ENCODE measurements at places on chromosomes 7 and 10.

DNA sequence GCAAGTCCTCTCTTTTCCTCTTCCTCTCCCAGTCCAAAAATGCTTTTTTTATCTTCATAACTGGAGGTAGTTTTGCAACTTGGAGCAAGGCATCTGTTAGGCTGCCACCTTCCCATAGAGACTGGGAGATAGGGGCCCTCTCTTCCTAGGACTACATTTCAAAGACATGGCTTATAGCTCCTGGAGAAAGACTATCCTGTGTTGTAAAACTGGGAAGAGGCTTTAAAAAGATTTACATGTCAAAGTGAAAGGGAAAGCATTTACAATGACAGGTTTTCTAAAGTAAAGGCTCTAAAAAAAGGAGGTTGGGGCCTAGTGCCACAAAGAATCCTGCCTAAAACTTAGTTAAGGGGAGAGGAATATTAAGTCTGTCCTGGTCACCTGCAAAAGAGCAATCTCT is 82.2 kb upstream of the SEMA3E start:
- DNase-seq = no peak

DNA sequence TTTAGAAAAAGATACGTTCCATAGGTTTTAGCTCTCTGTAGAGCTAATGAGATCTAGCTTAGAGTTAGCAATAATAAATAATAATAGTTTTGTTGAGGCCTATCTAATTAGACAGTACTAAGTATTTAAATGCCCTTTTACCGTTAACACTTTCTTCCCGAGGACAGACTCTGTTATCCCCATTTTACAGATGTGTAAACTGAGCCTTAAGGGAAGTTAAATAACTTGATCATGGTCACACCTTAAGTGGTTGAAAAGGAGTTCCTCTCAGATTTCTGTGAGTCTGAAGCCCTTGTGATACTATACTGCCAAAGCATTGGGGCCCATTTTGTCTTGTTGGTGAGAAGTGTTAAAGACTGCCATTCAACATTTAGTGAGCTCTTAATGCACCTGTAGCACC is 61.6 kb downstream of the CYP51A1 start:
- no peak for DNase-seq

DNA sequence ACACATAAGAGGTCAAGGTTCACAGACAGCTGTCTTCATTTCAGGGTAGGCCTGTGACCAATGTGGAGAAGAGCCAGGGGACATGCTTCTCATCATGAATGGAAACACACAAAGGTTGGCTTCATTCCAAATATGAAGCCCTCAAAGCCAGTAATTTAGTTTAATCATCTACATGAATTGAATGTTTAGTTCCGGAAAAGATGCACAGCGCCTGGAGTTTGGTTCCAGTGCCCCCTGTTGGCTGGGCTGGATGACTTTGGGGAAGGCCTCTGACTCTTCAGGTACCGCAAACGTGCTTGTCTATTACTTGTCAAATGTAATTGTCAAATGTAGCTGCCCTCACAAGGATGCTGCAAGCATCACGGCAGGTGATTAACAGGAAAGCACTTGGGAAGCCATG is 130.7 kb downstream of the ADRA2A start:
- DNase-seq = no peak

DNA sequence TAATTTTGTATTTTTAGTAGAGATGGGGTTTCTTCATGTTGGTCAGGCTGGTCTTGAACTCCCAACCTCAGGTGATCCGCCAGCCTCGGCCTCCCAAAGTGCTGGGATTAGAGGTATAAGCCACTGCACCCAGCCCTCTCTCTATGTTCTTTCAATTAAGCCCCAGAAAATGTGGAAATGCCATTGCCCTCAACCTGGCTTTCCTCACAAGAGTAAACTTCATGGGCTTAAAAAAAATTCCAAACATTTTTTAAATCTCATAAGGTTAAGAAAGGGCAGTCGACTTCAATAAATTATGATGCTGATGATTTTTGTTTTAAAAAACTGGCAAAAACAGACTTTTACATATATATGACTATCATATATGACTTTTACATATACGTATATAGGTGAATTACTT is 107.6 kb downstream of the TES start:
- no peak for DNase-seq

DNA sequence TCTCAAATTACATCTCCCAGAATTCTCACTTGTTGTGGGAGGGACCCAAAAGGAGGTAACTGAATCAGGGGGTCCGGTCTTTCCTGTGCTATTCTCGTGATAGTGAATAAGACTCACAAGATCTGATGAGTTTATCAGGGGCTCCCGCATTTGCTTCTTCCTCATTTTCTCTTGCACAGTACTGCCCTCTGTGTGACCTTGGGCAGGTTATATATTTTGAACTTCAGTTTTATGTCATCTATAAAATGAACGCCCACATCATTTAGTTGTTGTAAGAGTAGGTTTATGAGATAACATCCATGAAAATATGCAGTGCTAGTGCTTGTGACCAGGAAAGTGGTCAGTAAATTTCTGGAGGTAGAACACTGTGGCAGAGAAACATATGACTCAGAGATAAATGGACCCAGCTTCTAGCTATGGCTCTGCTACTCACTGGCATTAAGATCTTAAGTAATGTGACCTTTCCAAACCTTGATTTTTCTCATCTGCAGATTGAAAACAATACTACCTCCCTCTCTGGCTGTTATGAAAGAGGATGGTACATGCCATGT is 44.3 kb downstream of the SCRN1 start:
- no peak for DNase-seq

GRCh38 chr7:117737926-117738325 is 135.3 kb downstream of the CTTNBP2 start:
- DNase-seq = no peak

- DNase-seq = no peak
Observed at GRCh38 chr7:157397036-157397720, 60.4 kb downstream of the DNAJB6 start.

GRCh38 chr7:78770422-78771410 is 682.8 kb downstream of the MAGI2 start:
- DNase-seq = peak; percentile 36

DNA sequence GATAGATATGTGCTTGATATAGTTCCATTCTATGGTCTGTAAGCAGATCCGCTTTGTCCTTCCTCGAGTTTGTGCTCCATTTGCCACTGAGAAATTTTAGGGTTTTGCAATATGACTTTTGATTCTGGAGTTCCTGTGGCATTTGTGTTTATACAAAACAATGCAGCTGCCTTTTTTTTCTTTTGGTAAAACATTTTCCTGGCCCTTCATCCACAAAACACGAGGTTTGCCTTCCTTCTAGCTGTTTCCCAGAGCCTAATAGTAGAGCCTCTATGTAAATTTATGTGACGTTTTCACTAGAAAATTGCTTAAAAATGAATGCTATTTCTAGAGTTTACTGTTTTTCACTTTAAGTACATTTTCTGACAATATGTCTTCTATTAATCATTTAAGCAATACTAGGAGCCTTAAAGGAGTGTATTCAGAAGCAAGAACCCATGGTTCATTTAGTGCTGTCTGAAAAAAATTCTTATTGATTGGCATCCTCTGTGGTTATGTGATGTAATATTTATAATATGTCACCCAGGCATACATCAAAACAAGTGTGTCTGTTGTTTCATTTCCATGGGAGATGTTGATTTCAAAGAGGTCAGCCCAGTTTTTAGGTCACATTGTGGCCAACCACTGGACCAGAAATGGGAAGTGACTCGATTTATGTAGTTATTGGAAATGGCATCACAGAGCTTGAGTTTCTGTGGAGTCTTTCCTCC is 618.3 kb downstream of the LRMDA start:
- DNase-seq = no peak

GRCh38 chr10:7541137-7542087 is 125.4 kb downstream of the ITIH5 start:
- DNase-seq = peak; percentile 93

DNA sequence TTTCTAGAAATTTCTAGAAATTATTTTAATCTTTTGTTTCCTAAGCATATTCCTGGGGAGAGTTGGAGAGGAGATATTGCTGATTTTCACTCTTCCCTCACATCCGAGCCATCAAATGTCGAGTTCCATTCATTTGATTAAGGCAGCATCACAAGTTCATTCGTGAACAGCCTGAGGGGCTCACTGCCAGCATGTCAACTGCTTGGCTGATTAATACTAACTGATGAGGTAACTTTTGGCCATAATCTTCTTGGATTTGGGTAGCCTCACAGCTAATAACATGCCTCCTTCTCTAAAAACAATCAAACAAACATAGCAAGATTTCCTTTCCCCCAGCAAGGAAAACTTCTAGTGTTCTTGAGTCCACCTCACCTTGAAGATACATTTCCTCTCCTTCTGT is 87.1 kb upstream of the AFAP1L2 start:
- no peak for DNase-seq

GRCh38 chr10:92027141-92027540 is 103.6 kb downstream of the BTAF1 start:
- DNase-seq = no peak

- DNase-seq = no peak
Observed at GRCh38 chr10:1308962-1309616, 252.9 kb downstream of the WDR37 start.

- no peak for DNase-seq
Observed at GRCh38 chr10:78353636-78354035, 320.0 kb downstream of the RPS24 start.

DNA sequence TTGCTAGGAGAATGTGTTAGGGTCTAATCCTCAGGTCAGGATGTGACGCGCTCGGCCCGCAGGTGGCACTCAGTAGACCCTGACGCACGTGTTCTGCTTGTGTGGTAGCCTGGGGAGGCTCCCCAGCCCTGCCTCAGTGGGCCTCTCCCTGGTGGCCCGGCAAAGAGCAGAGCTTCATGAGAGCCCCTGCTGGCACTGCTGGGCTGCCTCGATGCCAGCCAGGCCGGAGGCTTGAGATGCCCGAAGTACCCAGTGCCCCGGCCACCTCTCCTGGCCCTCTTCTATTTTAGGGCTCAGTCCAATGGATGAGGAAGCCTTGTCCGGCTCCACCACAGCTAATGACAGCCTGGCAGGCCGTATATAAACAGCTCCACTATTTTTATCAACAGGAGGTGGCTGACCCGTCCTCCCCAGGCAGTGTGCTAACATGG is 42.0 kb downstream of the PRF1 start:
- DNase-seq = peak; percentile 34

- no peak for DNase-seq
Observed at GRCh38 chr10:25561758-25562157, 372.3 kb upstream of the MYO3A start.

DNA sequence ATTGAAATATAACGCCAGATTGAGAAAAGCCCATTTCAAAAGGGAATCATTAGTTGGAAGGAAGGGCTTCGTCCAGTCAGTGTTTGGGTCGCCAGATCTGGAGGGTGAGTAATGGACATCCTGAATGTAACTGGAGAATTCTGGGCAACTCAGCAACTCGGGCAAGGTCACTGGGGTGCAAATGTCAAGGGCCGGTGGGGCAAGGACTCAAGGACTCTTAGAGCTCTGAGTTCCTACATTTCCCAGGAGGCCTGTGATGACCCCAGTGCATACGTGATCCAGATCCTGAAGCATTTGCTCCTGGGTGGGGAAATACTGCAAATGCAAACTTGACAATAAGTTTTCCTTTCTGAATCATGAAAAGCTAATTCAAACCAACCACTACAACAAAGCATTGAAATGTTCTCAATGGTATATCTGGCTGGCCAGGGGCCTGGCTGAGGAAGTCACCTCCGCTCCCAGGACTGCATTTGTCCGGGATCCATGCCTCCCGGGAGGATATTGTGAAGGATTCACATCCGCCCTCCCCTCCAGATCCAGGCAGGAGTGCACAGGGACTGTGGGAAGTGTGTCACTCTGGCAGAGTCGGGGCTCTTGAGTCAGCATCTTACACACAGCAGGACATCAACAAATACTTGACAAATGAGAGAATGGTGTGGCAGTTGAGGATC is 164.0 kb downstream of the FANK1 start:
- DNase-seq = peak; percentile 59

- DNase-seq = no peak
Observed at GRCh38 chr10:107232013-107232412, 67.5 kb upstream of the SORCS1 start.

DNA sequence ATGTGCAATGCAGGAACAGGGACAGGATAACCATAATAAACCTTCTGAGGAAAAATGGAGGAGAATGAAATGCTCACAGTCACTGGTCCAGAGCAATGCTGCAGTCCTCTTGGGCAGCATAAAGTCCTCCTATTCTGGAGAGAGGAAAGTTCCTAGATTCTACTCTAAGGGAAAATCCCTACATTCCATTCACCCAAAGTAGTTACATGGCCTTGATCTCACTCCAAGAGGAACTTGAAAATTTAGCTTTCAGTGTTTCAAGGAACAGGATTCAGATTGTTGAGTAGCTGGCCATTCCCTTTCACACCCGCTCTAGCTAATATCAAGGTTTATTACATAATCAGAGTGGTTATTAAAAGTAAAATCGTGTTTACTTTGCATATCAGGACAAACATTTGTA is 168.3 kb downstream of the CHRM2 start:
- DNase-seq = no peak

DNA sequence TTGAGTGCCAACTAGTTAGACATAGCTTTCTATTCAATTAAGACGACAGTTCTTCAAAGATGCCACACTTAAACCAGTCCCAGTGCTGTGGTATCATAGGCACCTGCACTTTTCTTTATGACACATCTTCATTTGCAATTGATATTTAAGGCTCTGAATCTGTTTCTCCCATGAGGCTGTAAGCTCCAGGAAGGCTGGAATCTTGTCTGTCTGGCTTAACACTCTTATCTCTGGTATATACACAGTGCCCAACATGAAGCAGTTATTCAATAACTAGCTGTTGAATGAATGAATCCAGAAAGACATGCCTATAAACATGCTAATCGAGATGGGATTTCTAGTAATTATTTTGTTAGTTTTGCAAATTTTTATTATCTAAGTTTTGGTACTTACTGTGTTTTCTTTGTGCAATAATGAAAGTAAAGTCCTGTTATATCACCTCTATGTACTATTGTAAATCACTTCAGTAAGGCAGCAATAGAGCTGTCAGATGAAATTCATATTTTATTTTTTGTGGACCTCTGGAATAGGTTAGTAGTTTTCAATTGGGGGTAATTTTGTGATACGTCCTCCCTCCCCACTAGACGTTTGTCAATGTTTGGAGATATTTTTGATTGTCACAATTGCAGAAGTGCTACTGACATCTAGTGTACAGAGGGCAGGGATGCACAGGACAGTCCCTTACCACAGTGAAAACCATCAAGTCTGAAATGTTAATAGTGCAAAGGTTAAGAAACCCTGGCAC is 51.3 kb upstream of the STEAP4 start:
- DNase-seq = no peak

GRCh38 chr10:27680006-27680557 is 65.5 kb downstream of the MKX start:
- DNase-seq = peak; percentile 59

- no peak for DNase-seq
Observed at GRCh38 chr10:103789771-103790201, 65.6 kb downstream of the SH3PXD2A start.

DNA sequence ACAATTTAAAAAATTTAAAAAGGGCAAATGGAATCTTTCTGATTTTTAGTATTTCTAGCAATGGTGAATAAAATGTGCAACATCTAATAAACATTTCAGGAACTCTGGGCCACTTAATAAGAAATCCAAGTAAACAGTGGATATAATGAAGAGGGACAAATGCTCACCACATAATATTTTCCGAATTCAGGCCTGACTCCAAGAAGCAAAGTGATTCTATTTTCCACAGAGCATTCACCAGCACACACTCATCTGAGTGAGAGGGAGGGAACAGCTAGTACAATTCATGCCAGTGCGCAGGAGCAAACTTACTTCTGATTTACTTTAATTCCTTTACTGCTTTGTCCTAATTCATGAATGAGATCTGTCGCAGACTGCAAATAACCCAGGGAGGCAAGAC is 10.1 kb downstream of the NPVF start:
- no peak for DNase-seq
